ENCODE measurements at places on chromosomes 5 and 9. TPM values are rescaled to one million over a fixed set of nuclear protein-coding genes. Genes with fewer than 3 reads are reported as not detected.

The PPP2R2B gene
- not detected for total RNA-seq

- no peak for DNase-seq
These were observed 451.7 kb upstream of the DAP start for GRCh38 chr5:11212706-11213105.

DNA sequence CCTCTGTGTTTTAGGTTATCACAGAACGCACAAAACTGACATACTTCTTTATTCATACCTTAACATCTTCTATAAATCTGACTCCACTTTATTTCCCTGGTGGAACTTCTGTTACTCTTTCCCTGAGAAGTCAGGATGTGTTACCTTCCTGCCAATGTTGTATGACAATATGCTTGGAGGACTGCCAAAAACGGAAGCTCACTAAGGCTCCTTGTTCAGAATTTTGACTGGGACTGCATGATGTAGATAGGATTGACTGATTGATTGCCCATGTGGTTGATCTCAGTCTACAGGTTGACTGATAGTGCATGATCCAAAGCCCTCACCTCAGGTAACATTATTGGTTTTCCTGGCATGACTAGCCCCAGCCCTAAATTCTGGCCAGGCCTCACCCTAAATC is 319.4 kb downstream of the TLR4 start:
- no peak for DNase-seq

GRCh38 chr9:125429476-125430160 is 168.0 kb downstream of the GAPVD1 start:
- no peak for DNase-seq

GRCh38 chr5:5340206-5340729 is 82.2 kb upstream of the ICE1 start:
- DNase-seq = no peak

Data from GM12878 (cell line).